T1000 (cell line): ENCODE measurements at places on chromosomes 3 and 15.

DNA sequence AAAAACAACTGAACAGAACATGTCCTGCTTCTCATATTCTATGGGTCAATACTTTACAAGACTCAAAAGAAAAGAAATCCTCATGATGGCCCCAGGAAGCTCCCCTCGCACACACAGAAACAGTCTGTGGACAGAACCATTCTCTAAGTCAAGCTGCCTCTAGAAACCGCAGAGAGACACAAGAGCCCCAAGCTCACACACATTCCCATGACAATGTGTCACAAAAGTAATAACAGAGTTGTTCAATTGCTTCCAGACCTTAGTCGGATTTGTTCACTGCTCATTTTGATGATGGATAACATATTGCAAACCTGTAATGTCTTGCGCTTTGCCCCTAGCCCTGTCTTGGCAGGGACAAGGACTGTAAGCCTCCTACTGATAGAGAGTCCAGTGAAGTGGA, 60.9 kb downstream of the UMPS start:
- no peak for DNase-seq

GRCh38 chr15:56582785-56583184, 117.8 kb upstream of the MNS1 start:
- DNase-seq, result no peak

- no peak for DNase-seq
Observed at GRCh38 chr3:104137116-104137515, 1229.6 kb upstream of the ALCAM start.

DNA sequence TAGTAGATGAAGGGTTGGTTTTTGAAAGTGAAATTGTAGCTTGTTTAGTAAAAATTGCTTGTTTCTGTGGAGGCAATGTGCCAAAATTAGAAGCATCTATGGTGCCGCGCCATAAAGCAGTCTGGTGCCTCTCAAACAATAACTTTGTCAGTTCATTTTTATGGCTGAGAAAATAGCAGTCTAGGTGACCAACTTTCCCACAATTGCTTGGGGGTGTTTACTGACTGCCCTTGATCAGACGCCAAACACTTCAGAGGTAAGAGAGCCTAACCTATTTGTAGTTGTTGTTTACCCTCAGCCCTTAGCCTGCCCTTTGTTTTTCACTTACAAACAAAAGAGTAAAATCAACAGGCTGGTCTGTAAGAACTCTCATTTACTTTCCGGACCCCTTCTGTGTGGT, 174.5 kb downstream of the FNDC3B start:
- DNase-seq, result no peak

GRCh38 chr3:90132197-90132596, 1024.8 kb downstream of the EPHA3 start:
- no peak for DNase-seq
